AG08395 (cell line): ENCODE measurements at places on chromosomes 1 and 21.

DNA sequence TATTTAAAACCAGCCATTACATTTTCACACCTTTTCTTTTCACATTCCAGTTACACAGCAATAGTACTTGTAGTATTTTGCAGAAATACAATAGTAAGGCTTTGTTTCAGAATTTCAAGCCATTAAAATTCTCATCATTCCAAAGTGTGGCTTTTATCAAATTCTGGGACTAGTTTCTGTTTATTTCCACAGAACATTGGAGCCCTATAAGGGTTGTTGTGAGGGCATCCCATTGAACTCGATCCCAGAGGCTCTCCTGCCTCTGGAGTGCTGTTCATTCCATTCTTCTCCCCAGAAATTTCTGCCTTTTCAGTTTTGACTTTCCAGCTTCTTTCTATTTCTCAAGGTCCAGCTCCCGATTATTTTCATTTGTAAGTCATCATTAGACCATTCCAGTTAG, 645.5 kb downstream of the ADGRL2 start:
- peak; percentile 7 for DNase-seq

DNA sequence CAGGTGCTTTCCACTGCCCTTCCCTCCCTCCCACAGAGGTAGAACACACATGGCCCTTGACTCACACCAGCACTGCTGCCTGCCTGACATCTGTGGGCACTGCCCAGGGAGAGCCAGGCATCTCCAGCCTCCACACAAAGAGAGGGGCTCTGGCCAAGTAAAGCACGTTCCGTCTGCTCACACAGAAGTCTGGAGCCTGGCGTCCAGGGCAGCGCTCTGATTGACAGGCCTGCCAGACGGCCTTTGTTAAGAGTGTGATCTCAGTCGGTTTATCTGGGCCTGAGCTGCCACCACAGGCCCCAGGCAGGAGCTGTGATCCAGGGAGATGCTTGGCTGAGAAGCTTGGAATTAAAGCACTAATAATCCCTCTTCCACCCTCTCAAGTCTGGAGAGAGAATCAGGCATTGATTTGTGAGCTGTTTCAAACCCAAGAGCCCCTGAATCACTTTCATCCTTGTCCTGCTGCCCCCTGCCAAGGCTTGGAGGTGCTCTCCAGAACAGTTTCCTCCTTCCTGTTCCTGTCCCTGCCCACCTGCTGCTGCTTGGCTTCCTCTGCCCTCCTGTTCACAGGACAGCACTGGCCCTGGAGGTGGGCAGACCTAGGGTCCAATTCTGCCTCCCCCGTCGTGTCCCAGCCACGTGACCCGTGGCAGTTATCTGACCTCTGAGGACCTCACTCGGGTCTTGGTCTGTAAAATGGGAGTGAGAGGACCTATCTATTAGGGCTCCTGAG, 3.7 kb downstream of the DMRTB1 start:
- no peak for DNase-seq

DNA sequence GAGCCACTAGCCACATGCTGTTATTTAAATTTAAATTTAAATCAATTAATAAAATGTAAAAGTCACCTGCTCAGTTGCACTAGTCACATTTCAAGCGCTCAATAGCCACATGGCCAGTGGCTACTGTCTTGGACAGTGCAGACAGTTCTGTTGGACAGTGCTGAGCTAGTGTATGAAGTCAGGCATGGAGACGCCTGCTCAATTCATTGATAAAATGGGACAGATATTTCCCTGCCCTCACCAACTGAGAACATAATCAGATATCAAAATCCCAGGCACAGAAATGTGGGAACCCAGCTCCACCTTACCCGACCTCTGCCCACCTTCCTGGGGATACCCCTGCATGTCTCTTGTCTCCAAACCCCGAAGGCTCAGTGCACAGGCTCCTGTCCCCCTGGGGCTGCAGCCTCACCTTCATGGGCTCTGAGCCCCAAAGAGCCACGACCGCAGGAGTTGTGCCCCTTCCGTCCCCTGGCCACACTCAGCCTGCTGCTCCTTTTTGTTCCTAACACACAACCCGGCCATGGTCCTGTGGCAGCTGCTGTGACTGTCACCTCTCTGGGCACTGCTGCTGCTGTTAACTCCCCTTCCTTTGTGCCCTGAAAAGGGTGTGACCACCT, 63.5 kb downstream of the TCP10L start:
- no peak for DNase-seq

- DNase-seq = no peak
These were observed 121.1 kb downstream of the RUNX1 start for GRCh38 chr21:34927992-34928391.

GRCh38 chr1:176096015-176096414, 111.1 kb downstream of the COP1 start:
- DNase-seq = no peak

DNA sequence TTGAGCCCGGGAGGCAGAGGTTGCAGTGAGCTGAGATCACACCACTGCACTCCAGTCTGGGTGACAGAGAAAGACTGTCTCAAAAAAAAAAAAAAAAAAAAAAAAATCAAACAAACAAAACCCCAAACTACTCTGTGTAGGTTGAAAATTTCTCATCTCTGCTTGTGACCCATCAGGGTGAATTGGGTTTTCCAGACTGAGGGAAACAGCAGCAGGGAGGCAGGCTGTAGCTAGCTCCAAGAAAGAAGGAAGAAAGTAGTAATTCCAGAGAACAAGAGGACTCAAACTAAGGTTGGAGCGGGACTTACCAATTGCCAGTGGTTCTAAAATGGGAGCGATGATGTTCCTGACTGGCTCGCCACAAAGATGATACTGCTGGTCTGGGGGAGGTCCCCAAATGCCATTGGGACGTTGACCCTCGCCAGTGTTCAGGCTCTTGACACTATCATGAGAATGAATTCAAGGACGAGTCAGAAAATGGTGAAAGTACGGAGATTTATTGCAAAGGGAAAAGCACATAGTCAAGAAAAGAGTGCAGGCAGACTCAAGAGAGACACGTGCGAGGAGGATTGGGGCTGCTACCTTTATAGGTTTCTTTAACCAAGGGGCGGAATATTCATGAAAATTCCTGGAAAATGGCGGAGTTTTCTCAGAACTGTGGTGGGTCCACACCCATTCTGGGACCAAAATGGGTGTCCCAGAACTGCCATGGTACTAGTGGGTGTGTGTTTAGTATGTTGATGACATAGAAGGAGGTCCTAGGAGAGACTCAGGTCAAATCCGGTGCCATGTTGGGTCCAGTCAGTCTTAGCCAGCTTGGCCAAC, 13.4 kb downstream of the AADACL4 start:
- DNase-seq = no peak

- DNase-seq = no peak
These were observed 444.1 kb downstream of the PLPP3 start for GRCh38 chr1:56135069-56135863.

- no peak for DNase-seq
These were observed 4.7 kb downstream of the TINAGL1 start for GRCh38 chr1:31580891-31581603.

GRCh38 chr1:218669431-218669830, 324.3 kb downstream of the TGFB2 start:
- DNase-seq = peak; percentile 7

GRCh38 chr1:53517821-53518352, 58.7 kb downstream of the DMRTB1 start:
- no peak for DNase-seq

DNA sequence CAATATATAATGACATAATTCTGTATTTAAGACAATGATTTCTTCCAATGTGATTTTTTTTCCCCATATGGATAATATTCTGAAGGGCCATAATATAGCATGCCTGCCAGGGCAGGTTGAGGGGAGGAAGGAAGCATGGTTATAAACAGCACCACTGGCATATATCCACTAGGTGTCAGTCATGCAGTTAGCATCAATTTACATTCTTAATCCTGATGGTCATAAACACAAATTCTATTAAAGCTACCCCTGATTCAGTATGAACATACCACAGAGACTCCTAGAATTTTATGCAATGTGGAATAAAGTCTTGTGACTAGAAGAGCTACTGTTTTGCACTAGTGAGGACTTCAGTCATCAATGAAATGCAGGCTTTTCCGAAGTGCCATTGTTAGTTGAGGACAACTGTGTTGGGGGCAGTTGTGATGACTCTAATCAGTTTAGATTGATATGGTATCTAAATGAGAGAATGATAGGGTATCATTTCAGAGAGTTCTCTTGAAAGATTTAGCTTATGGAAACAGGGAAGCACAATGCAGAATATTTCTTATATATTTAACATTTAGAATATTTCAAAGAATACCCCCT, 342.7 kb upstream of the NR5A2 start:
- DNase-seq = peak; percentile 65

GRCh38 chr1:73144311-73144710, 862.0 kb upstream of the NEGR1 start:
- DNase-seq = no peak

- DNase-seq = no peak
These were observed 13.5 kb downstream of the CCDC30 start for GRCh38 chr1:42476605-42477004.

GRCh38 chr1:18646786-18647410, 16.3 kb downstream of the PAX7 start:
- no peak for DNase-seq

DNA sequence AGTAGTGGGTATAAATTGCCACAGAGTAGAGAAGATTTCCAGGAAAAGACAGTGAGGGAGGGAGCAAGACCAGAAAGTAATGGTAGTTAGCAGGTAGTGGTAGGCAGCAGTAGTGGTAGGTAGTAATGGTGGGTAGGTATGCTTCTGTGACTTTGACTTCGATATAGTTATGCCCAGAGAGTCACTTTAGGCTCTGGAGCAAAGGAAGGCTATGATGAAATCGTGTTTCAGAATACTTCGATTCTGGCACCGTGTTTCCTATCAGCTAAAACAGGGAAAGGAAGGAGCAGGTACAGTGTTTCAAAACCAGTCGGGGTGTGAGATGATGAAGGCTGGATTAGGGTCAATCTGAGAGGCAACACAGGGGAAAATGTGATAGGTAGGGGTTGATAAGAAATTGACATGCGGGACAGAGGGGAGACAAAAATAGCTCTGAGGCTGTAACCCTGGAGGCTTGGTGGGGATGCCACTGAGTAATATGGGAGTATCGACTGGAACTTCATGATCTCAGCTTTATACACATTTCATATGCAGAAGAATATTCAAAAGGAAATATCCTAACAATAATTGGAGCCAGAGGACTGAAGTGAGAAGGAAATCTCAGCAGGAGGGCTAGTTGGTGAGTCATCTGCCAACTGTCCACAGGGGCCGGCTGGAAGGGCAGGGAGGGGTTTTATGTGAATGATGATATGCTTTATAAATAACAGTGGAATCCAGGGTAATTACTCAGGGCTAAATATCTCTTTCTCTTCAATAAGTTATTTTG, 25.2 kb upstream of the TRIM45 start:
- DNase-seq = peak; percentile 87
